ENCODE measurements at places on chromosomes 1 and 21.

- ATAC-seq: peak; percentile 26
Measured at GRCh38 chr1:165843304-165843703, 15.9 kb downstream of the UCK2 start.

DNA sequence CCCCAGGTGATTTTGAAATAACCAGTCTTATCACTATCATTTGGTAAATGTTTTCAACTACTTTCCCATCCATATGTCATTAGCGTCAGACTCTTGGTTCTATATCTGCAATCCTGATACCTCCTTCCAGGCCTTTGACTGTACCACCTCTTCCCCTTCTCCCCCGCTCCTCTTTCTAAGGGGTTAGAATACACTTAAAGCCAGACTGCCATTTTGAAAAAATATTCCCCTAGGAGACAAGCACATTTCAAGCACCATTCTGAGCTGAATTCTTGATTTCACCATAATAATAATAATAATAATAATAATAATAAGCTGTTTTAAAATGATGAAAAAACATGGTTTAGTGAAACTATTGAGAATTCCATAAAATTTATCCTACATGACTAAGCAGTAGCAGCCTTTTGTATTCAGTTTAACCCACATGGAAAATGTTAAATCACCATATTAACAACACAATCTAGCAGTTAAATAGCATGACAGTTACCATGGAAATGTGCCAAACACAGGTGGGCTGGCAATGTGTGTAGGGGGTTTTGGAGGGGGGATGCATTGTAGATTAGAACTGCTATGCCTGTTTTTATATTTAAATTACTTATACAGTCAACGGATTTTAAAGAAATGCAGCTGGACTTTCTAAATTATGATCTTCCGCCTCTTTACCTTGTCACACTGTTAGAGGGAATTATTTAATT is 480.2 kb upstream of the DEPDC1 start:
- ATAC-seq: no peak

DNA sequence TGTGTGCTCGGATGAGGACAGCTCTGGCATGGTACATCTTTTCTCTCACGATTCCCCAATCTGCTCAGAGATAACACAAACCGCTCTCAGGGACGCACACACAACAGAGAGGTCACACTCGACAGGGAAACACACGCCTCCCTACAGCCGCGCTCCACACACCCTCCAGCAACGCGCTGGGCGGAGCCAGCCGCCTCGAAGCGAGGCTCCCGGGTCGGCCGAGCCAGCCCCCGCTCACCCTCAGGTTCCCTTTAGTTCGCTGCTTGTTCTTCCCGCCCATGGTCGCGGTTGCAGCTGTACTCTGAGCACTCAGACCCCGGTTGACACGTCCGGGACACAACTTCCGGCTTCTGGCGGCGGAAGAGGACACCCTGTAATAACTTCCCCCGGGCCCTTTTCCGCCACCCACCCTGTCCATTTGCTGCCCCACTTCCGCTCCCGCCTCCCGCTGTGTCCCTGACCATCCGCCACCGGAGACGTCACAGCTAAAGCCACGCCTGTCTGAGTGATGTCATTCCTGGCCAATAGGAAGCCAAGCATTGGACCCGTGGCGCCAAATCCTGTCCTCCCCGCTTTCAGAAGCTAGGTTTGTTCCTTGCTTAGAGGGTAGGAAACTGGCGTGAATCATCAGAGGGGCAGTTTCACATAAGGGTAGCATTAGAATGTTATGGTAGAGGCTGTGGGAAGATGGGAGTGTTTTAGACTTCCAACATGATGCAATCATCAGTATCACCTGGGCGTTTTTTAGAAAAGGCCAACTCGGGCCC is at the start of gene LTN1:
Gene LTN1, minus strand, starts transcription at position 352 of the 767 bp plus-strand sequence. Its CDS starts 72 bp downstream, at position 280.
- ATAC-seq: peak; percentile 98

DNA sequence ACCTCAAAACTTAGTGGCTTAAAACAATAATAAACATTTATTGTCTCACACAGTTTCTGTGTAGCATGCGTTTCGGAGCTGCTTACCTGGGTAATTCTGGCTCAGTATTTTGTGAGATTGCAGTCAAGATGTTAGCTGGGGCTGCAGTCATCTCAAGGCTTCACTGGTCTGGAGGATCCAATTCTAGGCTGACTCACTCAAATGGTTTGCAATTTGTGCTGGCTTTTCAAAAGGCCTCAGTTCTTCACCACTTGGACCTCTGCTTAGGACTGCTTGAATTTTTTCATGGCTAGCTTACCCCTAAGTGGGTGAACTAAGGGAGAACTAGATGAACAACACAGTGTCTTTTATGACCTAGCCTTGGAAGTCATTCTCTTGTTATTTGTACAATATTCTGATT is 21.0 kb downstream of the XPR1 start:
- 0 out of 3 replicates have a peak, but pooled peaks have one; percentile 24 for ATAC-seq

GRCh38 chr1:87867626-87868025 is 538.9 kb downstream of the LMO4 start:
- ATAC-seq: no peak

- peak; percentile 42 for ATAC-seq
Measured at GRCh38 chr1:11045428-11046269, 1.4 kb downstream of the MASP2 start.

DNA sequence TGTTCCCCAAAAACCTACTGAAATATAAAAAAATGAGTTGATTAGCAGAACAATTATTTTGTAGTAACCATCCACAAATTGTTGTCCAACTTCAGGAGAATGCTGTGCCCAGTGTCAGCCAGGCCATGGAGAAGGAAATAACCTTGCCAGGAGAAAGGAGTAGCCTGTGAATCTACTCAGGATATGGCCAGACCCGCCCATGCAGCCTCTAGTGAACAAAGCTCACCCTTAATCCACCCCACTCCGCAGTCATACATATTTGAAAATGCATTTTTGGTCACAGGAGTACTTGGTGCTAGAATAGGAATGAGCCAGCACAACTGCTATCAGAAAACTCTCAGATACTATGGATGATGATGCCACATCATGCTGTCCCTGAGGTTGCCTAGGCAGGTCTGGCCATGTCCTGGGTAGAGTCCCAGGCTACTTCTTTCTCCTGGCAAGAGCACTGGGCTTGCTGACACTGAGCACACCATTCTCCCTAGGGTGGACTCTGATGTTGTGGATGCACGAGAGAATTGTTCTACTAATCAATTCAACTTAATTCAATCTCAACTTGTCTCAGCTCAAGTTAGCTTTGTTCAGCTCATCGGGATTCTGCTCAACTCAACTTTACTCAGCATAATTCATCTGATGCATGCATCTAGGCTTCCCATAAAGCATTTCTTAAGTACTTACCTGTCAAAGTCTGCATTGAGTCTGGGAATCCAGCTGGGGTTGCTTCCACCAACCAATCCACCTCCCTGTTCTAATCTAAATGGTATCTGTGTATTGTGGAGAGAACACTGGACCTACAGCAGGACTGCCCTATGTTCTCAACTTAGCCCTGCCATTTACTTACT is 18.2 kb downstream of the STYXL2 start:
- no peak for ATAC-seq

DNA sequence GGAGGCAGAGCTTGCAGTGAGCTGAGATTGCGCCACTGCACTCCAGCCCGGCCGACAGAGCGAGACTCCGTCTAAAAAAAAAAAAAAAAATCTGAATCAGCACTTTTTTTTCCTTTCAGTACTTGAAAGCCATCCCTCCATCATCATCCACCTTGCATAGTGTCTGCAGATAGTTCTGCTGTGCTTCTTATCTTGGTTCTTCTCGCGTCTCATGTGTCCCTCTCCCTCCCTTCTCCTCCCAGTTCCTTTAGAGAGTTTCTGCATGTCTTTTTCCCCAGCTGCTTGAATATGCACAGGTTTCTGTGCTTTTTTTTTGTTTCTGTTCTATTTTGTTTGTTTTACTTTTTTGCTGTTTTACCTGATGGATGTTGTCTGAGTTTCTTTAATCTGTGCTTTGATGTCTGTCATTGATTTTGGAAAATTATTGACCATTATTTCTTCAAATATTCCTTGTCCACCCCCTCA is 3.9 kb upstream of the COL18A1 start:
- ATAC-seq: no peak

DNA sequence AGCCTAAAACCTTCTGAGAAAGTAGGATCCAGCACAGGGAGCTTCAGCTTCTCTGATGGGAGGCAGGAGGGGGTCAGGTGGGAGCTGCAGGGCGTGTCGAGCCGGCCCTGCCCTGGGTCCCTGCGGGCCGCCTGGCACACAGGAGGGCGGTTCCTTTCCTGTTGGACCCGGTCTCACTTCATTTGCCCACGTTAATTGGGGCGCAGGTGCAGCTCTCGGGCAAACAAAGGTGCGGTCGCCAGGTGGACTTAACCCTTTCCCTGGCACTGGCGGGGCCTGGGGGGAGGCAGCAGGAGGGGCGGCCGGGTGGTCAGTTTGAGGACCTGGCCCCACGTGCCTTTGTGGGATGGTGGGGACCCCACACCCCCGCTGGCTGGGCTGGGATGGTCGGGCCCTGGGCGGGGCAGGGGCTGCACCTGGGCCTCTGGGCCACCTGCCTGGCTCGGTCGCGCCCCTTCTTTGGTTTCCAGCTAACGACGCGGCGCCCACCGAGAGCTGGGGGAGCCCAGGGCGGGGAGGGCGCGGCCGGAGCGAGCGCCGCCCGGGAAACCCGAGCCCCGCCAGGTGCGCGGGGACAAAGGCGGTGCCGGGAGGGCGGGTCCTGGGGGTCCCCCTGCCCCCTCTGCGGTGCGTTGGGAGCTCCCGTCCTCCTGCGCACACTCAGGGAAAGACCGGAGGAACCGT is 20.8 kb upstream of the C1orf159 start:
- no peak for ATAC-seq

- no peak for ATAC-seq
Measured at GRCh38 chr1:74486036-74486435, 26.4 kb downstream of the LRRC53 start.

DNA sequence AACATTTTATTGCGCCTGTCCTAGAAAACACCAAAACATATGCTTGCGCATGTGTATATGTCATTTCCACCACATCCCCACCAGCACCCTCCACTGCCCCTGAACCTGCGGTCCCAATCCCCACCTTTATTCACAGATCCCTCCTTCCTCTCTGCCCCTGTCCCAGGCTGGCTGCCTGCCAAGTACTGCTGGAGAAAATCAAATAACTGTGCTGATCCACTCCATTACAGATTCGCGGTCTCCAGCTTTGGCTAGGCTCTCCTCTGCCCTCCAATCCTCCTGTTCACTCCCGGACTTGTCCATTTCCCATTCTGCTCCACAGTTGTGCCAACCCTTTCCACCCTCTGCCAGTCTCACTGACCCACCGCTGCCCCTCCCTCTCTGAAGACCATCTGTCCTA is 59.3 kb upstream of the GJB5 start:
- ATAC-seq: no peak

DNA sequence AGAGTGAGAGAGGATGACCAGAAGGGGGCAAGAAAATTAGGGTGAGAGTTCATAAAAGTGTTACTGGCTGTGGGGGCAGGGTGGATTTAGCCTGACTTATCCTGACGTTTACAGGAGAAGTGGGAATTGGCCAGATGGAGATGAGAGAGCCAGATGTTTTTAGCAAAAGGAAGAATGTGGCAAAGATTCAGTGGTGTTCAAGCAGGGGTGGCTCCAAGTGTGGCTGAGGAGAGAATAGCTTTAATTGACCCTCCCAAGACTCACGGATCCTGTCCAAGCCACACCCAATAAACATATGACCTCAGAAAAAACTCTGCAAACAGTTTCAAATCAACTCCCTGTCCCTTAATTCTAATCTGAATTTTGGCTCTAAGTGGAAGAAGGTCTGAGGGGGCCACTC is 35.2 kb upstream of the EDEM3 start:
- no peak for ATAC-seq

GRCh38 chr21:41836166-41837015 is 42.8 kb downstream of the PRDM15 start:
- ATAC-seq: no peak

DNA sequence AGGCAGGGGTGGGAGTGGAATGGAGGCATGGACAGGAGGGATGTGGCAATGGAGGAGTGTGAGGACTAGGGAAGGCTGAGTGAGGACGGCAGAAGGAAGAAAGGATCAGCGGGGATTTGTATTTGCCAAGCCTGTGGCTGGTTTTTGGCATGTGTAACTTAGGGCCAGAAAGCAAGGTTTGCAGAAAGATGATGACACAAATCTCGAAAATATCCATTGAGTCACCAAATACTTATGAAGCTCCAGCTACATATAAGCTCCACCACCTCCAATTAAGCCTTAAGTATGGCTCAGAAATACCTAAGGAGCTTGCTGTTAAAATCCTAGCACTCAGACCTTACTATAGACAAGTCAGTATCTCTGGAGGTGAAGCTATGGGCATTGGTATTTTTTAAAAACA is 90.1 kb downstream of the OMA1 start:
- ATAC-seq: peak; percentile 63

GRCh38 chr1:183034682-183035081 is 11.5 kb downstream of the LAMC1 start:
- ATAC-seq: no peak

- no peak for ATAC-seq
Measured at GRCh38 chr1:214018386-214019268, 30.9 kb downstream of the PROX1 start.

DNA sequence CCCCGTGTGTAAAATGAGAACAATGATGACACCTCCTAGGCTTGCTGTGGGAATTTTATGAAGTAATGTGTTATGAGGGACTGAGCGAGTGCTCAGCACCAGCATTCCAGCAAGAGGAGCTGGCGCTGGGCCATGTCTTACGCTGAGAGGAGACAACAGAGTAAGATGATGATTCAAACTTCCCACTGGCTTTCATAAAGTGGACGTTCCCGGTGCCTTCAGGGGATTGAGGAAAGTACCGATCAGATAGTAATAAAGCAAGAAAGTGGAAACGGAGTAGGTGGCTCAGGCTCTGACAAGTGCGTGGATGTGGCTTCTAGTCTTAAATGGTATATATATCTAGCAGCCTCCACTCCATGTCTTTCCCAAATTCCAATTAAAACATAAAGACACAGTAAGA is 23.8 kb downstream of the EPHA10 start:
- ATAC-seq: no peak

- no peak for ATAC-seq
Measured at GRCh38 chr1:21175324-21175669, 1.4 kb downstream of the EIF4G3 start.

- no peak for ATAC-seq
Measured at GRCh38 chr1:109279615-109280278, 3.2 kb downstream of the PSRC1 start.

DNA sequence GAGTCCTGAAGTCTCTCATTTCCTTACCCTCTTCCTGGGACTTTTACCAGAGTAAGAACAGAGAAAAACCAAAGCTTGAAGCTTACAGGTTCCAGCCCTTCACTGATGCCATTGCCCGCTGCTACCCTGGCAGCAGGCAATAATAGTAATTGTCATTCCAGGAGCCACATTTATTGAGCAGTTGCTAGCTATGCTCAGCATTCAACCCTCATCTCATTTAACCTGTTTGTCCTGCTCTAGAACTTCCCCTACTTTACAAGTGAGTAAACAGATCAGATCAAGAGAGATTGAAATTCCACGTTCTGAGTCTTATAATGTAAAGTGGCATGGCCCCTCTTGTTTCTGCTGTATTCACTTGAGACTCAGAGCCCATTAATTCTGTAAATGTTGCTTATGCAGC is 80.4 kb downstream of the ATP1A1 start:
- no peak for ATAC-seq

- no peak for ATAC-seq
Measured at GRCh38 chr21:31708541-31708940, 23.4 kb downstream of the SCAF4 start.

- peak; percentile 87 for ATAC-seq
Measured at GRCh38 chr1:77126307-77126706, 92.9 kb downstream of the PIGK start.

- ATAC-seq: no peak
Measured at GRCh38 chr1:79042117-79042516, 35.6 kb upstream of the ADGRL4 start.

GRCh38 chr1:244264163-244264562 is 187.5 kb downstream of the ADSS2 start:
- no peak for ATAC-seq
